Pulmonary artery endothelial cell (primary cell): ENCODE measurements at places on chromosomes 11 and 22. TPM values are rescaled to one million over a fixed set of nuclear protein-coding genes. Genes with fewer than 3 reads are reported as not detected.

The GUCY1A2 gene
- 0.14 and 1.6 TPM in 2 replicates for total RNA-seq

The OR4C6 gene
- not detected in 2 replicates for total RNA-seq

The MPZL2 gene
- 116 and 148 TPM in 2 replicates for total RNA-seq

The ANO9 gene
- total RNA-seq, result 0.07 TPM in 1 of 2 replicates, not detected in the other

The TPBGL gene
- under 0.01 and 0.07 TPM in 2 replicates for total RNA-seq
